ENCODE measurements at places on chromosomes 1 and 21.

DNA sequence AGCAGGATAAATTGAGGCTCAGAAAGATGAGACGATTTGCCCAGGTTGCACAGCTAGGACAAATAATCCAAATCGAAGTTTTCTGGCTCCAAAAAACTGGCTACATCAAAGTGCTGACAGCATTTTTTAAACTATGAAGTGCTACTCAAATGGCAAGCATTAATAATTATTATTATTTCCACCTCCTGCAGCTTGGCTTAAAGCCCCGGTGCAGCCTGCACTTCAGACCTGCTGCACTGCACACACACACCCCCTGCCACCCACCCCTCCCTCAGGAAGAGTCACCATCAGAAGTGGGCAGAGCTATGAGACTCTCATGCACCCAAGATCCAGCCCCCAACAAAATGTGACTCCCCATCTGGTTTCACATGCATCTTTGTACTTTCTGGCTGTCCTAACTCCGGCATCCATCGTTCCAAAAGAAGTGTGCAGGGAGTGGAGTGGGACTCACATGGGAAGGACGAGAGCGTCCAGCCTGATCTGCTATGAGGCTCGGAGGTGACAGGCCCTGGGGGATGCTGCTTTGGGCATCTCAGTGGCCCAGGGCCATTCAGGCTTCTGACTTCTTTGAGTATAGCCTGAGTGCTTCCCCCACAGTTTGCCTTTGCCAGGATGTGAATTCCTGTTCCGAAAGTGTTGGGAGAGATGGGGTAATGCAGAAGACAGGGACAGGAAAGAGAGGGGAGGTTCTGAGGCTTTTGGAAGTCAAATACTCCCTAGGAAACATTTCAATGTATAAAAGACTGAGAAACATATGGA, 65.0 kb upstream of the FAM20B start:
- no peak for DNase-seq

DNA sequence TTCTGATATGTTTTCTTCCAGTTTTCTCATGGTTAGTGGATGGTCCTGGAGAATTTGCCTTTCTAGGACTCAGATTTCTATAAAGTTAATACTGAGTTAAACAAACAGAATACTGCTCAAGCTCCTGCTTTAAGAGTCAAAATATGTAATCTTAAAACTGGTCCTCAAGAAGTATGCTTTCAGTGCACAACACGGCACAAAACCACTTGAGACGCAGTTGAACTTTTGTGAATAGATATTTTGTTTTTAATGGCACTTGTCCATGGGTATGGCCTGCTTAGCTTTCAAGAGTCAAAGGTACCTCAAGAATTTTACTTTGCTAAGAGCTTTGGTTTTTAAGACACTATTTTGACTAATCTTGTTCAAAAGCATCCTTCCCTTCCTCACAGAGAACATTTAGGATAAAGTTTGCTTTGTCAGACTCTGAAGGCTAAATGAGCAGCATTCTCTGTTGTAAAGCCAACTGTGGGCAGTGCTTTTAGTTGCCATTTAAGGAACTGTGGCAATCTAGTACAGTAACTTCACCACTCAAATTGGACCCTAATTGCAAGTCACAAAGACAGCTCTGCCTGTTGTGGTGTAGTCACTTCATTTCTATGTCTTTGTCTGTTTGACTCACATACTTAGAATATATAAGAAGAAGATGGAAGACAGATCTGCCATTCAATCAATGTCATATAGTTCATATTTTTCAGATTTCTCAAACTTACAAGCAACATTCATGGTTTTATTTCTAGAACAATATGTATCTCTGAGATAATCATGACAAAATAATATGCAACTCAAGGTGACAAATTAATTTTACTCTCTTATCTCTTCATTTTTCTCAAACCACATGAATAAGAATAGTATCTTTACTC, 28.8 kb downstream of the SAMD13 start:
- no peak for DNase-seq

GRCh38 chr1:27891196-27891889, 19.0 kb downstream of the THEMIS2 start:
- no peak for DNase-seq

GRCh38 chr21:39083377-39084008, 99.8 kb downstream of the PSMG1 start:
- DNase-seq: no peak

- DNase-seq: no peak
Measured at GRCh38 chr1:180617774-180618395, 13.9 kb upstream of the XPR1 start.

GRCh38 chr1:60797351-60797750, 285.0 kb upstream of the NFIA start:
- DNase-seq: no peak

- no peak for DNase-seq
Measured at GRCh38 chr1:30186586-30186985, 536.8 kb downstream of the MATN1 start.

DNA sequence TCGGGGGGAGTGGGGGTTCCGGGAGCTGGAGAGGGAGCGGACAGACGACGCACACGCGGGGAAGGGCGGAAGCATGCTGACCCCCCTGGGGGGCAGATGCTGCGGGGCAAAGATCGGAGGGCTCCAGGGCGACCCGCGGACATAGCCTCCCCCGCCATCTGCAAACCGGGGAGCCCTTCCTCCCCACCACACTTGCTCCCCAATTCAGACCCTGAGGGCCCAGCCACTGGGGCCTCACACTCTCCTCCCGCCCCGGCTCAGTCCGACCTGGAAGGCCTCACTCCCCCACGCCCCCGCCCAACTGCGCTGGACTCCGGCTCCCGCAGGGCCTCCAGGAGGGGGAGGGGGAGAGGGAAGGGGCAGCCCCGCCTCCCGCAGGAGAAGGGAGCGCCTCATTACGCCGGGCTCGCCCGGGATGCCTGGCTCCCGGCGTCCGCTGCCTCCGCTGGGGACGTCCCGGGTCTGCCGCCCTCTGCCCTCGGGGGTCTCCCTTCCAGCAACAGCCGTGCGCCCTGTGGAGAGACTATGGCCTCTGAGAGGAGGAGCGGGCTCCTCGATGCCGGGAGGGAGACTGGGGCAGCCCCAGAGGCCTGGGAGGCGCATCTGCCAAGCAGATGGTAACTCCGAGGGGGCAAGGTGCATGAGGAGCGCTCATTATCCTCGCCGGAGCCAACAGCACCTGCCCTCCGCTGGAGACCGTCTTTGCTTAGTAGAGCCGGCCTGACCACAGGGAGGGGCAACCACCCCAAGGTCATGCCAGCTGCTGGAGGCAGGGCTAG, 636 bp upstream of the CAMK2N1 start:
- DNase-seq: no peak

- no peak for DNase-seq
Measured at GRCh38 chr1:172427191-172427590, 6.7 kb downstream of the C1orf105 start.

DNA sequence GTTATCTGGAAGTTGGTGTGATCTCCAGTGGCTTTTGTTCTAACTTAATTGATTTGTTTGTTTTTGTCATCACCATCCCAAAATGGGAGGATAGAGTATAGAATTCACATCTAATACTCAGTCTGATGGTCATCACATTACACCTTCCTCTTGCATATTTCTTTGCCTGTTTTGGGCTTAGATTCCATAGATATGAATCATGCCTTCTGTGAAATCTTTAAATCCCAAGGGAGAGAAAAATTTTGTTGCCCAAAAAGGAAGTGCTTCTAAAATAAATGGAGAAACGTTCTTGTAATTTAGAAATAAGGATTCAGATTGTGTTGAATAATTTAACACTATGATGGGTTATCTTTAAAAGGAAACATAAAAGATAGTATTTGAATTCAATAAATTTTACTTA, 446.0 kb upstream of the LRRC7 start:
- DNase-seq: no peak

GRCh38 chr1:198481661-198482060, 58.8 kb downstream of the ATP6V1G3 start:
- DNase-seq: no peak

- DNase-seq: no peak
Measured at GRCh38 chr1:182430263-182431068, 19.5 kb upstream of the RGSL1 start.

DNA sequence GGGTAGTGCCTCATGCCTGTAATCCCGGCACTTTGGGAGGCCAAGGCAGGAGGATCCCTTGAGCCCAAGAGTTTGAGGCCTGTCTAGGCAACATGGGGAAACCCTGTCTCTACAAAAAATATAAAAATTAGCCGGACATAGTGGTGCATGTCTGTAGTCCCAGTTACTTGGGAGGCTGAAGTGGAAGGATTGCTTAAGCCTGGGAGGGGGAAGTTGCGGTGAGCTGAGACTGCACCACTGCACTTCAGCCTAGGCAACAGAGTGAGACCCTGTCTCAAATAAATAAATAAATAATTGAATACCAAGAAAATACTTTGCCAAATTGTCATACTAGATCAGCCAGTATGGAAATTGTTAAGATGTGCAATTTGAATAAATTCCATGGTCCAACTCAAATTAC, 5.9 kb upstream of the RBBP5 start:
- DNase-seq: no peak

GRCh38 chr1:33256471-33257206, at the start of gene ZNF362:
Gene ZNF362 (plus strand): TSS chr1:33256492. CDS start chr1:33270575, 14,083 bp downstream.
- DNase-seq: peak; percentile 59

DNA sequence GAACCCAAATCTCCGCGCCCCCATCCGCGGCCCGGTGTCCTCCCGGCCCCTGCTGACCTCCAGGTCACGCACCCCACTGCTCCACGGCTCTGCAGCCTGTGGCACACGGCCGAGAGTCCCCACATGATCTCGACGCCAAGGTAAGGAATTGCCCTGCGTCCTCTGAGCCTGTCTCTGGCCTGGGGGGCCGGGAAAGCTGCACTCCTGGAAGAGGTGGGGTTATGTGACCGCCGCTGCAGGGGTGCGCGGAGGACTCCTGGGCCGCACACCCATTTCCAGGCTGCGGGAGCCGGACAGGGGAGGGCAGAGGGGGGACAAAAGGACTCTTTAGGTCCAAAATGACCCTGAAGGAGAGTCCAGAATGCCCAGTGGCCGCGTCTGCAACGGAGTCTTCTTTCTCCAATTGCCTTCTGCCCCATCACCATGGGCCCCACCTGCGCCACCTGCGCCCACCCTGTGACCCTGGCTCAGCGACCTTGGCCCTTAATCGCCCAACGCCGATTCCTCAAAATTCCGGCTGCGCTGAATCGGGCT, 997 bp upstream of the SIM2 start:
- no peak for DNase-seq

DNA sequence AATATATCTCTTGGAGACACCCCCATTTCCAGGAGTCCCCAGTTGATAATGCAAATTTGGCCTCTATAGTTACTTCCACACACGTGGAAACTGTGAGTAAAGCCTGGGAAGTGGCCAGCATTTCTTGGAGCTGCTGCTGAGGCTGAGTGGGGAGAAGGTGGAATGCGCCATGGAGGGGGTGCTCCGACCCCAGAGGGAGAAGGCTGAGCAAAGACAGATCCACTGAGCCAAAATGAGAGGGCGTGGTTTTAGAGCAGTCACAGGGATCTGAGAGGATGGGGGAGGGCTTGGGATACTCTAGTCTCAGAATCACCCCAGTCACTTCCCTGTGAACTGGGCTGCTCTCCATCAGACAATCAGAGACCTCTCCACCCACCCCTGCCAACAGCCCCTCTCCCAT, 38.7 kb downstream of the TRIM62 start:
- DNase-seq: no peak

DNA sequence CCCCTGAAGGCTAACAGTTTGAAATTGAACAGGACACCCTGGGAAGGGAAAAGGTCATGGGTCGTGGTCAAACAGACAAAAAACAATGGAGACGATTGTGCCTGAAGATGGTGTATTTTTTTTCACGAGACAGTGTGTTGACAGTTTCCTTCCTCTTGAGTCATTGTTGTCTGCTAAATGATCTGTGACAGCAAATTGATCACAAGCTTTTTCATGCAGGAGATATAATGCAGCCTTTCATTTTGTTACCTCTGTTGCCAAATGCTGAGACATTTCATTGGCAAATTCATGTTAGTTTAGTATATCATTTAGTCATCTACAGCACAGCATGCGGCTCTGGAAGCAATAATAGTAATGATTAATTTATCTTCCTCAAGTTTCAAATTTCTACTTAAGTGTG, 27.7 kb downstream of the UBE2U start:
- DNase-seq: no peak

DNA sequence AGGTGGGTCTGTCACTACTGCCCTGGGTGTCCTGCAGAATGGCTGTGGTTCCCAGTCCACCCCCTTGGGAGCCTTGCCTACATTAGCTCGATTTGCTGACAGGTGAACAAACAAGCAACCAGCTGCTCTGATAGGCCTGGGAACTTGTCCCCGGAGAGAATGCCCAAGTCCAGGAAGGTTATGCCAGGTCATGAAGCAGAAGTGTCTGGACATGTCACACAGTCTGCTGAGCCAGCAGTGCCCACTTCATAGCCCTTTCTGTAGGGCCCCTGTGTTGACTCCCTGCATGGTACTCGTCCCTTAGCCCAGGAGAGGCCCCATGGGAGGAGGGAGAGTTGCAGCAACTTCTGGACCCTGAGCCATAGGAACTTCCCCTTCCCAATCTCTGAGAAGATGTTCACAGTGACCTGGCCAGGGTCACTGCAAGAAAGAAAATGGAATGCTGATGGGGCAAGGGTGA, 31.0 kb downstream of the UCK2 start:
- no peak for DNase-seq

DNA sequence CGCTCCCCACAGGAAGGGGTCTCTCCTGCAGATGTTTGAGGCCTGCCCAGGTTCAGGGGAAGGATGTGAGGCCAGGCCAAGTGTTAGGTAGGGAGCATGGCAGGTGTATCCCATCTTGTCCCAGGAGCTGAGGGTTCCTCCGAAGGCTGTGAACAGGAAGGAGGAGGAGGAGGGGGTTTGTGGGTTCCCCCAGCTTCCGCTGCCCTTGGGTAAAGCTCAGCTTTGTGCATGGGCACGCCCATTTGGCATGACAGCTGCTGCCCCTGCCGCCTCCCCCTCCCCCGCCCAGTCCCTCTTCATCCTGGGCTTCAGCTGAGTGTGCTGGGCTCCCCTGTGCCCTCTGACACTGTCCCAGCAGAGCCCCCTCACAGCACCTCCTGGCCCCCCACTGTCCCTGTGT, 25.5 kb downstream of the TNFRSF8 start:
- no peak for DNase-seq

- DNase-seq: no peak
Measured at GRCh38 chr1:31797216-31797615, 18.6 kb downstream of the SPOCD1 start.

- no peak for DNase-seq
Measured at GRCh38 chr1:182330303-182330702, 61.3 kb downstream of the GLUL start.

GRCh38 chr21:37136261-37136660, 63.2 kb downstream of the TTC3 start:
- DNase-seq: no peak

GRCh38 chr1:237788069-237788468, 102.7 kb downstream of the ZP4 start:
- no peak for DNase-seq

DNA sequence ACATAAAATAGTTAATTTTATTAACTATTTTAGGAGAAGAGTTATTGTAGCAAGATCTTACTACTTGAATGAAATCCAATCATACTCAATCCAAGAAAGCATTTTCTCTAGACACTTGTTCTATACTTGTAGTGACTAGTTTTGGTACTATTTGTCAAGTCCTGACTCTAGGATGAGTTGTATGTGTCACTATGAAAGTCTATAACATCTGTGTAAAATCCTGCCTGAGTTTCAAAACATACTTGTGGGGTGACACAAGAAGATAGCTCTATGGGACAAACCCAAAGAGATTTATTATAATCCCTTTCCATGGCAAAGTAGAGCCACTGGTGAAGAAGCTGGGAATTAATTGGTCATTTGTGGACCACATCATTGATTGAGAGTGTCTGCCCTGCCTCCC, 1042.2 kb upstream of the ADGRL4 start:
- no peak for DNase-seq

Measured in stimulated activated CD4-positive, alpha-beta T cell treated with anti-CD3 and anti-CD28 coated beads, Interleukin-15, amount 100 ng/mL, for 1 hour (primary cell).